ENCODE measurements at places on chromosomes 7 and 10.

DNA sequence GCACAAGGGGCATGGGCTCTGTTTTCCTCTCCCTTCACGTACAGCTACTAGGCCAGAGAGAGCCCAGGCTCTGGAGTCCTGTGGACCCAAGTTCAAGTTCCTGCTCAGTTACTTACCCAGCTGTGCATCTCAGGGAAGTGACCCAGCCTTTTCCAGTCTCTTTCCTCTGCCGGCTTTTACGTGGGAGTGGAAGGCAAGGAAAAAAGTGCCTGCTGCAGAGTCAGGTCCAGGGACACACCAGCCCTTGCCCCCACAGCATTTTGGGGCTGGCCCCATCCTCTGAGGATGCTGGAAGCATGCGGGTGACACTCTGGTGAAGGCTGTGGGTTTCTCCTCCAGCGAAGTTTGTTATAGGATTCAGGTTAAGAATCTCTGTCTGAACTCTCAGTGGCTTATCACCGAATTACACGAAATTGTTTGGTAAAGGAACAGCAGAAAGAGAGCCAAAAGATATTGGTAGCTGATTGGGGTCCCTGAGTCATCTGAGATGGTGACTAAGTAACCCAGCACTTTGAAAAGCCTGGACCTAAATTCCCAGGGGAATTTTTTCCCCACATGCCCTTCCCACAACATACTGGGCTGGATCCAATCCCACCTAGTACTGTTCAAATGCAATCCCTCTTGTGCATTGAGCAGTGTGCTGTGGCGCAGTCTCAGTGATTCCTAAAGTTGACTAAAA lies 424.3 kb downstream of the RPS24 start:
- no peak for DNase-seq

DNA sequence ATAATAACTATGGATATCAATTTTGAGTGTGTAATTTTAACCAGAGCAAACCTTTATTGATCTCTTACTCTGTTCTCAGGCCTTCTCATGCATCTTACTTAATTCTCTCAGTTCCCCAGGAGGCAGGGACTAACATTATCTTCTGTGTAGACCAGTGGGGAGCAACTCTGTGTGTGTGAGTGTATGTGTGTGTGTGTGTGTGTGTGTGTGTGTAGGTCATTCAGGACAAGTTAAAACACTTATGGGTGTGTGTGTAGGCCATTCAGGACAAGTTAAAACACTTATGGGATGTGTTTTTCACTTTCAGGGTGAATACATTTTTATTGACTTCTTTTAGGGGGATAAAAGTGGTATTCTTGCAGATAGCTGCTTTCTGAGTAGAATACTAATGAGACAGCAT lies 145.0 kb downstream of the ADAM12 start:
- no peak for DNase-seq

DNA sequence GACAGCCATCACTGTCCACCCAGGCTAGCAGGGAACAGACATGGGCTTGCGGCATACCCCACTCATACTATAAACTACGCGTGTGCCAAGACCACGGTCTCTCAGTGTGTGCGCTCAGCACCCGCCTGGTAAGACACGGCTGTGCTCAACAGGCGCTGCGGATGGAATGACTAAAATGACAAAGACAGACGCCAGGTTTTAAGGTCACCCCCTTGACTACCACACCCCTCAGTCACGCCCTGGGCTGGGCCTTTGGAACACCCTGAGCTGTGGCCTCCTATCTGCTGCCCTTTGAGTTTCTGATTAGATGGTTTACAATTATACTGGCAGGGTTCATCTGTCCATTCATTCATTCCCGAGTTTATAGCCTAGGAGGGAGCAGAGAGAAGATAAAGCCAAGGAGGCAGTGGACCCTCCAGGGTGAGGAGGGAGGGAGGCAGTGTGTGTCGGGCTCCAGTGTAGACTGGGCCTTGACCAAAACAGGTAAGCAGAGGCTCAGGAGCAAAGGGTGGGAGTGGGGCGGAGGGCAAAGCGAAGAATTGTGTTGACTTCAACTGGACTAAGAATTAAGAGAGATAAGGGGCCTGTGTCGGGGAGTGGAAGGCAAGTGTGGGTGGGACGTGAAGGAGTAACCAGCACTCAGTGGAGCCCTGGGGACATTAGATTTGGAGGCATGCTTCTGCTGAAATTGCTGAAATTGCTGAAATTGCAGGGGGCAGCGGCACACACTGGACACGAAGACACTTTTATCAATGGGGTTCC lies 35.0 kb downstream of the TNS3 start:
- DNase-seq, result no peak

- DNase-seq, result no peak
Measured at GRCh38 chr7:140604760-140605159, 35.9 kb downstream of the DENND2A start.

GRCh38 chr10:125721035-125721434 lies 1.5 kb downstream of the EDRF1 start:
- no peak for DNase-seq

DNA sequence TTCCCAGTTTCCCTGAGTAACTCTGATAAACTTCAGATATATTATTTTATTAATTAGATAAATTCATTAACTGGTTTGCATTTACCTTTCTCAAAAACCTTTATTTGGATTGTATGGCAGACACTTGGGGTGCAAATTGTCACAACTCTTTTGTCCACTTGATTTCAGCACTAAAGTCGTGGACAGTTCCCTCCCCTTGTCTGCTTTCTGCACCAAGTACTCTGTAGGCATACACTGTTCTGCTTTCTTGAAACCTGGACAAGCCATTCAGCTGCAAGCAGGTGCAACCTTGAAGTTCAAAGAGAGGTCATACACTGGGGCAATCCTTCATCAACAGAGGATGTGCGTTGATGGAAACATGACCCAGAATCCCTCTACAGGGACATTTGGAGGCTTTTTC lies 162.9 kb downstream of the ARL5B start:
- DNase-seq, result no peak

- no peak for DNase-seq
Measured at GRCh38 chr7:68122801-68123200, 1126.2 kb downstream of the TYW1 start.

GRCh38 chr7:29071203-29071874 lies 75.0 kb downstream of the CPVL start:
- DNase-seq, result no peak

GRCh38 chr10:88735661-88736060 lies 24.2 kb upstream of the LIPN start:
- DNase-seq, result no peak

DNA sequence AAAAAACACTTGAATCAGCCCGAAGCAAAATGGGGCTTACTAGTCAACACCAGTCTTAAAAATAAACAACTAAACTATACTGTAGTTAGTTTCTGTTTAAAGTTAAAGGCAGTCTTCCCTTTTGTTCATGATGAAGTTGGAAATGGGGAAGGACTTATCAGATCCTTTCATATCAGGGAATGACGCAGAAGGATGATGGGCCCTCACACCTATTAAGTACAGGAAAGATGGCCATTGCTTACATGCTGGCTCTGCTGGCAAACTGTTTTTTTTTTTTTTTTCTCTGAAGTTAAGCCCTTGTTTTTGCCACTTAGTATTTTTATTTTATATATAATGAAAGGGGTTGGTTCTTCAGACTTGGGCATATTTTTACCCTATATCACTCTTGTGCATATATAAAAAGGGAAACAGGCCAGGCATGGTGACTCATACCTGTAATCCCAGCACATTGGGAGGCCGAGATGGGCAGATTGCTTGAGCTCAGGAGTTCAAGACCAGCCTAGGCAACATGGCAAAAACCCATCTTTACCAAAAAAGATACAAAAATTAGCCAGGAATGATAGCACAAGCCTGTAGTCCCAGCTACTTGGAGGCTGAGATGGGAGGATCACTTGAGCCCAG lies 16.6 kb upstream of the NRBF2 start:
- DNase-seq, result no peak

All from NCI-H2227 treated with DMSO at 0.1 percent for 48 hours (cell line).